ENCODE measurements at places on chromosomes 16 and 17.

DNA sequence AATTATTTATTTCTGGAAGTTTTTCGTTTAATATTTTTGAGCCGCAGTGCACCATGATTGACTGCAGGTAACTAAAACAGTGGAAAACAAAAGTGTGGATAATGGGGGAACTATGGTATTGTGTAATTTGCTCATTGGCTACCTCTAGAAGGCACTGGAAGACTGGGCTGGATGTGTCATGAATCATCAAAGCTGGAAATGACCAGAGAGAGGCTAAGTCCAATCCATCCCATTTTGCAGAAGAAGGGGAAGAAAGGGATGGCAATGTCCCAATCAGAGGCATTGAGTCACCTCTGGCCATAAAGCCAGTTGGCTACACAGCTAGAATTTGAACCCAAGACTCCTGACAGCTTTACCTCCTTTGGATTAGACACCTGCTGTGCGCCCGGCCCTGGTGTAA lies 29.3 kb downstream of the GLP2R start:
- DNase-seq: no peak

- DNase-seq: no peak
Observed at GRCh38 chr17:2084036-2084765, 29.3 kb downstream of the HIC1 start.

GRCh38 chr16:72093448-72094265 lies at the start of the genes DHX38 and TXNL4B:
DHX38 (plus strand) TSS chr16:72093847; CDS start chr16:72096158, 2,311 bp downstream.
TXNL4B (minus strand) TSS chr16:72093620; CDS start chr16:72090749, 2,871 bp downstream.
- peak; percentile 99 for DNase-seq

DNA sequence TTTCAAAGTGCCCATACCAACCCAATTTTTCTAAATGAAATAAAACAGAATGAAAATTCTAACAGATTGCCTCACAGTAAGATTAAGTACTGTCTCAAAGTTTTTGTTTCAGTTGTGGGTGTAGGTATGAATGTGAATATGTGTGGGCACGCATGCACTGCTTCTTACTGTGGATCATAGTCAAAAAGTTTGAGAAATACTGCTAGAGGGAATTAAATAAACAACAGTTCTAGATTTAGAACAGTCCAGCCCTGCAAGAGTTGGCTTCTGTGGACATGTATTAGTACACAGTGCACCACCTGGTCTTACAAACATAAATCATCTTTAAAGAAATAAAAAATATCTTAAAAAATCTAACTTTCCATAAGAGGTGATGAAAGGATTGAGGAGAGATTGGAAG lies 8.4 kb downstream of the ZNF652 start:
- no peak for DNase-seq

DNA sequence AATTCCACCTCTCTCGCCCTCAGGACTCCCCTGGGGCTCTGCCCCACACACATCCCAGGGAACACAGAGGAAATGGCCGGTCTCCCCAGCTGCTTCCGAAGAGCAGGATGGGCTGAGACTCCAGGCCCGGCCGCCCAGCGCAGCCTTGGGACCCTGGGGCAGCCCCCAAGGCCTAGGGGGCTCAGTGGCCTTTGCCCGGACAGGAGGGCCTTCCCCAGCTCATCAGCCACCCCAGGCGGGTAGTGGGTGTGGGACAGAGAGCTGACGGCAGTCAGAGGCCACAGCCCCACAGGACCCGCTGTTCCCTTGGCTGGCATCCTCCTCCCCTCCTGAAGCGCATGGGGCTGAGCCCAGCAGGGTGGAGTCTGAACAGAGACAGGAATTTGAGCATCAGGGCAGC lies 6.2 kb upstream of the CBFA2T3 start:
- DNase-seq: no peak

DNA sequence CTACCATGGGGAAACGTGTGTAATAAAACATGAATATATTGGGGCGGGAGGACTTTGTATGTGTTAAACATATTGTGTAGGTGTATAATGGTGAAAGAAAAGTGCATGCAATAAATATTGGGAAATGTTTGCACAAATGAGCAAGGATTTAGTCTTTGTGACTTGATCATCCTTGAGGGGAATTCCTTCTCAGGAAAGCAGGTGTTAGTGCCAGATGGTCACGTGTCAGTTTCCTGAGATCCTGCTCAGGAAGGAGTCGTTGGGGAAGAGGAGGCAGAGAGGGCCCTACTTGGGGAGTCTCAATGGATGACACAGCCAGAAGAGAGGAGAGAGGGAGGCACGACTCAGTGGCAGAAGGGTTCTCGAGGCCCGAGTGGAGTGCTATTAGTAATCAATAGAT lies 53.2 kb downstream of the MSI2 start:
- DNase-seq: no peak

DNA sequence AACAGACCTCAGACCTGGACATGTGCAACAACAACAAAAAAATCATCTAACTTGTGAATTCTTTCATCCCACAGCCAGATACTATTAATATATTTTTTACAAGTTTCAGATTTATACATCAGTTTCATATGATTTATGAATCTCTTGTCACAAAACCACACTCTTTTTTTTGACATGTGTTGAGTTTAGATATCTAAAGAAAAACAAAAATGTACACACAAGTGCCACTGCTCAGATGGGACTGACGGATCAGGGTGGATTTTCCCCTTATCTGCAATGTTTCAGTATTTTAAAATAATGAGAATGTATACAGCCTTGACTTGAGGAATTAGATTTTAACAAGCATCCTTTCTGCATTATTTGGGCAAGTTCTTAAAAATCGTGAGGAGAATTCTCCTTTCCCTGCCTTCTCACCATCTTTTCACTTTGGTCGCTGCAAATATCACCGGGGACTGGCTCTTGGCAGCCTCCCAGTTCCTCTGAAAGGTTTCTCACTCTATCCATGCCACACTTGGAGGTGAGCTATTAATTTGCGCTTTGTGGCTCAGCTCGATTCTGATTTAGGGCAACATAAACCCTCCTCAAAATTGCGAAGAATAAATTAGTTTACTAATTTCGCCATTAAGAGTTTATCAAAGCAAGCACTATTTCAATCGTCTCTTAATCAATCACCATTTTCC lies 225.7 kb downstream of the XYLT1 start:
- DNase-seq: no peak

DNA sequence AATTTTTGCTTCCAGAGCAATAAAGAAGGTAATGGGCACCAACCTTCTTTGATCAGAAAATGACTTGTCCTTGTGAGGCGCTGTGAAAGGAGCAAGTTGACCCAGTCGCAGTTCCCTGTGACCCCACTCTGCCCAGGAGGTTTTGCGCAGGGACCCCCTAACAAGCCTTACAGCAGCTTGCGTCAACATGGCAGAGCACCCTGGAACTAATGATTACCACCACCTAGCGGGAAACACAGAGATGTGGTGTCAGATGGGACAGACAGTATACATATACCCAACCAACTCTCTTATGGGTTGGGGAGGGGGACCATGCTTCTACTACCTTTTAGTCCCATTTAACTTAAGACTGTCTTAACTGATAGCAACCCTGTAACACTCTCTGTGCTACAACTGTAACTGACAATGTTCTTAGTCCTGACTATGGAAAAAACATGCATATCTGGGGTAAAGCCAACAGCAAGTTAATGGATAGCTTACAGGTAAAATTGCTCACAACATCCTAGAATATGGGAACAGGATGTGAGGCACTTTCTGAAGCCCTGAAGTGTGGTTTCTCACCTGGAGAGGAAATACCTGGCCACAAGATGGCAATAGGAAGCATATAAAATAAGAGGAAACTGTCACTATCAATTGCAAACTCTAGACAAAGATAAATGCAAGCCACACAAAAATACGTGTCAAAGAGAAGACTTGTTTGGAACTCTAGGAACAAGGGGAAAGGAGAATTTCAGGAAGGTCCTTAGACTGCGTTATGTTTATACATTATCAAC lies 3.0 kb downstream of the KARS1 start:
- no peak for DNase-seq

DNA sequence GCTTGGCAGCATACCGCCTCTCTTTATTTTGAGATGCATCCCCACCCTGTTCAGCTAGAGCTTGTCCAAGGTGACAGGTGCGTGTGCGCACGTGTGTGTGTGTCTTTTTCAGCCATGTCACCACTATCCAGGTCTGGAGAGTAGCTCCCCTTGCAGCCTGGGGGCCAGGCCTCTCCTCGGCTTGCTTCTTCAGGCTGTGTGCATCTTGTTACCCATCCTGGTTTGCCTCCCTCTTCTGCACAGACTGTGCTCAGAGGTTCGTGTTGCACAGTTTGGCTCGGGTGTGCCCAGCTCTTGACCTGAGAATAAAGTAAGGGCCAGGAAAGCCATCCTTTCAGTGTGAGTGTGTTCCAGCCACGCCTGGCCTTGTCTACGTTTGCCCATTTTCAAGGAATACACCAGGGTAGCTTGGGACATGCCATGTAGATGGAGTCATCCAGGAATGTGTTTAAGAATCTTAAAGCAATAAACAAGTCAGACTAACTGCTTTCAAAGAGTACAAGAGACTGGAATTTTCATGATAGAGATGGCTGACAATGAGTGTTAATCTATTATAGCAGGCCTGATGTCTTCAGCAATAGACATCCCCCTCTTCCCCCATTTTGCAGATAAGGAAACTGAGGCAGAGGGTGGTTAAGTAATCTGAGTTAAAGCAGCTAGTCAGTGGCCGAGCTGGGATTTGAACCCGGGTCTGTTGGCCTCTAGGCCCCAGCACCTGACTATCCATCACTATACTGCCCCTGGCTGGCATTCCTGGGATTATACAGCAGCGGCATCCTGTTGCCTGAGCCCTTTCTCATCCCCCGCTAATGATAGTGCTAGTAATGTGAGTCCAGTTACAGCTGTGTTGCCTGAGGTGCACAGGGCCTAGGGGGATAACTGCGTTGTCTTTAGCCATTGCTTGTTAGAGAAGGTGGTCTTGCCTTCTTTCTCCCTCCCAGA lies 77.9 kb downstream of the KSR1 start:
- DNase-seq: no peak
